ENCODE measurements at places on chromosomes 3 and 15.

DNA sequence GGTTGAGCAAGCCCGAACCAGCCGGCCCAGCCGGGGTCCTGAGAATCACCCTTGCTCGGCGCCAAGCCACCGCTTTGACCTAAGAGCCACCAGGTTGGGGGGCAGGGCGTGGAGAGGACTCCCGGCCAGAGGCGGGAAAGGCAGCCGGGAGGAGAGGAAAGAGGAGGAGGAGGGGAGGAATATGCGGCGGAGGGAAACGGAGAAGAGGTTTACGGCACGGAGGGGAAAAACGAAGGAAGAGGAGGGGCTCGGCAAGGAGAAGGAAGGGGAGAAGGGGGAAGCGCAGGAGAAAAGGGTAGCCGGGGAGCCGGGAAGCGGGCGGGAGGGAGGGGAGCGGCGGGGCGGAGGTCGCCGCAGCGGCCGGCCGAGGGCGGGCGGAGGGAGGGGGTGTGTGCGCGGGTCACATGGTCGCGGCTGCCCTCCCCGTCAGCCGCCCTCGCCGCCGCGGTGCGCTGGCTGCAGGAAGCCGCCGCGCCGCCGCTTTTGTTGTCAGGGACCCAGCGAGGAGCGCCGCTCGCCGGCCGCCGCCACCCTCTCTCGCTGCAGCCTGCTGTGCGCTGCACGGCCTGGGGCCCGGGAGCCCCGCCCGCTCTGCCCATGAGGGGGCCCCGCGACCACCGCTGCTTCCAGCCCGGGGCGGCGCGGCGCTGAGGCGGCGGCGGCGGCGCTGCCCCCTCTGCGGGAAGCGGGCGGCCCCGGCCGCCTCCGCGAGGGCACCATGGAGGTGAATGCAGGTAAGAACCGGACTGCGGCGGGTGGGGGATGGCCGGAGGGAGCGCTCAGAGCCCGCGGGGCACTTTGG, at the start of gene NR1D2:
Gene NR1D2 (plus strand): TSS at position 426 of the 802 bp plus-strand sequence. CDS start 293 bp downstream, at position 719.
- peak; percentile 91 for DNase-seq

DNA sequence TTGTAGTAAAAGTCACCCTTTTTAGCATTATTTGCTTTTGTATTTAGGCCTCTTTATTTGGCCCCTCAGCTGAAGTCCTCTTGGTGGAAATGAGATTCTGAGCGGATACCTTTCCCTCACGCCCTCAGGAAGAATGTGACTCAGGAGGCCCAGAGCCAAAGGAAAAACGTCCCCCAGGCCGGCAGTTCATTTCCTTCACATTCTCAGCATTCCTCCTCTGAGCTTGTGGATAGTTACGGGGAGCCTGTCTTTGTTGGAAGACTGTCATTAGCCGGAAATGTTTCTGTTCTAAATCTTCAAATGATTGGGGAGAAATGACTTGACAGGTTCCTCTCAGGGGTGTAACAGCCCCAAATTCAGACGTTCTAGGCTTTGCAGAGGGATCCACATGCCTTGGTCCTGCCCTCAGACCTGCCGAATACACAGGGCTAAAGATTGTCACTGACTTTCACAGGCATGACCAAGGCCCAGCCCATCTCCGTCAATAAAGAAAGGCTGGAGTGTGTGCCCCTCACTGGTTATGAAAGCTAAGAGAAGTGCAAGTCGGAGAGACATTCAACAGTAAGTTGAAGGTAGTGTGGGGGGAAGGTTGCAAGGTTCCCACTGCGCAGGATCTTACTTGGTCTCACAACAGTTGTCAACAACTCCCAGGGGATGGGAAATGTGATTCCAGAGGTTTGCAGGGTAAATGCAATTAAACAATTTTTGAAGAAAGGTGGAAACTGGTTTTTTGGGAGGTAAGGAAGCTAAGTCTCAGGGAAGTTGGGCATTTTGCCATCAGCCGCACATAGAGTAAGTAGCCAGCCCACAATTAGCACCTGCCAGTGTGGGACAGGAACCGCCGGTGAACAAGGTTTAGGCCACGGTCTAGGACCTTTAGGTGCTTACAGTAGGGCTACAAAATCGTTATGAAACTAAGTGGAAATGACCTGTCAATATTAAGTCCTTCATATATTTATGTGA, 39.7 kb upstream of the MYZAP start:
- DNase-seq = peak; percentile 68

DNA sequence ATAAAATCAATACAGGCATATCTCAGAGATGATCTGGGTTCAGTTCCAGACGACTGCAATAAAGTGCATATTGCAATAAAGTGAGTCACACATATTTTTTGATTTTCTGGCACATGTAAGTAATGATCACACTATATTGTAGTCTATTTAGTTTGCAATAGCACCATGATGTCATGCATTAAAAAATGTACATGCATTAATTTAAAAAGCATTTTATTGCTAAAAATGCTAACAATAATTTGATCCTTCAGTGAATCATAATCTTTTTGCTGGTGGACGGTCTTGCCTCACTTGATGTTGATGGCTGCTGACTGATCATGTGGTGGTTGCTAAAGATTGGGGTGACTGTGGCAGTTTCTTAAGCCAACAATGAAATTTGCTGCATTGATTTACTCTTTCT, 511.1 kb downstream of the OTOL1 start:
- DNase-seq = no peak

GRCh38 chr15:75348034-75348561, 1.3 kb downstream of the NEIL1 start:
- DNase-seq = peak; percentile 59

GRCh38 chr3:79602385-79602784, 165.4 kb downstream of the ROBO1 start:
- no peak for DNase-seq

DNA sequence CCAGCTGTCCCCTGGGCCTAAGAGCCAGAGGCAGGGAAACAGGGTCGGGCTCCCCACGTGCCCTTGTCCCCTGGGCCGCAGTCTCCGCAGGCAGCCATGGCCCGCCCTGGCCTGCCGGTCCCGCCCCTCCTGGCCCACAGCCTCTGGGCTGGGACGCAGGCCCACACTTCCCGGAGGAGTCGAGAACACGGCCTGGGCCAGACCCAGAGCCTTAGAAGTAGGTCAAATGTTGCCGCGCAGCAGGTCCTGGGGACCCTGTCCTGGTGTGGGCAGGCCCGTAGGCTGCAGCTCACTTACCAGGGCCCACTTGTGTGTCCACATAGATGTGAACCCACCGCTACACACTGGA, 4.3 kb upstream of the MYL3 start:
- no peak for DNase-seq

DNA sequence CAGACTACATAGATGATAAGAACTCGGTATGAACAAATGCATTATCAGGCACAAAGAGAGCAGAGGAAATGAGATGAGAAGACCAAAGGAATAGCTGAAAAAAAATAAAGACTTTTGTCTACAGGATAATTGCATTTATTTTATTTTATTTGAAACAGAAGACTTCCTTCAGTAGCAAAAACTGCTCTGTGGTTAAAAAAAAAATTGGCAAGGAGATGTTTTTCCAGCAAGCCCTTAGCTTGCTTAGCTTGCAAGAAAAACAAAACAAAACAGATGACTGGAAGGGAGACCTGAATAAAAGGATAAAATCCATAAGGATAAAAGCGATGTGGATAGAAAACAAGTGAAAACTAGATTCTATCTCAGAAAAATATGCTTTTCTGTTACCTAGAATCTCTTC, 9.1 kb upstream of the PPM1L start:
- no peak for DNase-seq

DNA sequence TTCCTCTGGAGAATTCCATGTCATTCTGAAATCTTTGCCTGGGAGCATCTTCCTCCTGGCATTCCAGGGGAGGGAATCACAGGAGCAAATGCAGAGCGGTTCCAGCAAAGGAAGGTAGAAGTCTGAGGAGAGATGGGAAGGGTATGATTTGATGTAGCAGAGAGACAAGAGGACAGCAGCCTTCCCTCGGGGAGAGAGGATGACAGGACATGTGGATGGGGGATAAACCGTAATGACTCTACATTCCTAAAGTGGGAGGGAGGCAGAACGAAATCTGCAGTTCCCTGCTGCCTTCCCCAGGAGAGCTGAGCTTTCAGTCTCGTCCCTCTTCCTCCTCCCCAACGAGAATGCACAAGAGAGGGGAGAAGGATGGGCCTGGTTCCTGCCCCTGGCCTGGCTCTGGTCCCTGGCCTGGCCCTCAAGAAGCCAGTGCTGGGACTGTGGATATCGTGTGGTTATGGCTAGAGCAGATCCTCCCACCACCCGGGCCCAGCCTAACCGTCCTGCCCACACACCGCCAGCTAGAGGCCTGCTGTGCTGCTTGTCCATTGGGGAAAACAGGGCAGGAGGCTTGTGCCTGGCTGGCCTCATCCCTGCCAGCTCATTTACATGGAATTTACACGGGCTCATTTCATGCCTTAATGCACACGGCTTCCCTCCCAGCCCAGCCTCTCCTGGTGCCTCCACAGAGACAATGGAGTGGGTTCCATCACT, 26.6 kb downstream of the SEMA7A start:
- DNase-seq = peak; percentile 73

DNA sequence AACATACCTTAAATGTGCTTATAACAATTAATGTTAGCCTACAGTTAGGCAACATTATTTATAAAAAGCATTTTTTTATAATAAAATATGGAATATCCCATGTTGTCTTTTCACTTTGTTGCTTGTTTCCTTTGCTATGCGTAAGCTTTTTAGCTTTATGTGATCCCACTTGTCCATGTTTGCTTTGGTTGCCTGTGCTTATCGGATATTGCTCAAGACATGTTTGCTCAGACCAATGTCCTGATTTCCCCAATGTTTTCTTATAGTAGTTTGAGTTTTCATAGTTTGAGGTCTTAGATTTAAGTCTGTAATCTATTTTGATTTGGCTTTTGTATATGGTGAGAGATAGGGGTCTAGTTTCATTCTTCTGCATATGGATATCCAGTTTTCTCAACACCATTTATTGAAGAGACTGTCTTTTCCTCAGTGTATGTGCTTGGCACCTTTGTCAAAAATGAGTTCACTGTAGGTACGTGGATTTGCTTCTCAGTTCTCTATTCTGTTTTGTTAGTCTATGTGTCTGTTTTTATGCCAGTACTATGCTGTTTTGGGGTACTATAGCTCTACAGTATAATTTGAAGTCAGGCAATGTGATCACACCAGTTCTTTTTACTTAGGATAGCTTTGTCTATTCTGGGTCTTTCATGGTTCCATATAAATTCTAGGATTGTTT, 592.7 kb upstream of the SEMA6D start:
- DNase-seq = no peak

DNA sequence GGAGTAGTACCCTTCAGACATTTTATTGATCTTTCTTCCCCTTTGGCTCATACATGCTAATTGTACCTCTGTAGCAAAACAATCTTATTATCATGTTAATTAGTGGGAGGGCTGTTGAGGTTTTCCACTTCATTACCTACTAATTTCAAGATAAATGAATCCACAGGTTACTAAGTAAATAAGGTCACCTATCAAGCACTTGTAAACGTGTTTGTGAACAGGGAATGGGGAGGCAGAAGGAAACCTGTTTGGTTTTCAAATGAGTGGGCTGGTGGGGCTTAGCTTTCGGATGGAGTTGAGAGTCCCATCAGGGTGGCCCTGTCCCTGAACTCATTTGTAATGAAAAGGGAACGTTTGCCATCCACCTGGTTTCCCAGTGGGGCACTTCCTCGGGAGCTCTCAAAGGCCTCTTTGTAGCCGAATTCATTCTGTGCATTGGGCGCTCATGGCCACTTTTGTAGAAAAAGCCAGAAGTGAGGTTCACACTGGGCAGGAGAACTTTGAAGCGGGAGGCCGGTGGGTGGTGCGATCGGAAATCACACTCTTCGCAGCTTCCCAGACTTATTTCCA, 419.8 kb upstream of the NR2F2 start:
- DNase-seq = no peak

DNA sequence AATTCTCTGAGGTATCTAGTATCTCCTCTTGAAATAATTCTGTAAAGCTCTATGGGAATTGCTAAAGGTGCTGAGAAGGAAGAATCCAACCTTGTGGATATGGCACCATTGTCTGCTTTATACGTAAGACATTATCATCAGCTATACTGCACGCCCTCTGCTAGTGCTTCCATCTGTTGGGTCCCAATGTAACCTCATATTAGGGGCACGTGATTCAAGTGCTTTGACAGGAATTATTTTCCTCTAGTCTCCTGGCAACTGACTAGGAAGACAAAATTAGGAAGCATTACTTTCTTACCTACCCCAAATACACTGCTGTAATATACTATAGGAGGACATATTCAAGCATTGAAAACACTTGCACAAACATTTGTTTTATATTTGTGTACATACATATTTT, 24.0 kb downstream of the COPS2 start:
- no peak for DNase-seq

GRCh38 chr15:72237029-72237852, 6.3 kb upstream of the PKM start:
- no peak for DNase-seq

DNA sequence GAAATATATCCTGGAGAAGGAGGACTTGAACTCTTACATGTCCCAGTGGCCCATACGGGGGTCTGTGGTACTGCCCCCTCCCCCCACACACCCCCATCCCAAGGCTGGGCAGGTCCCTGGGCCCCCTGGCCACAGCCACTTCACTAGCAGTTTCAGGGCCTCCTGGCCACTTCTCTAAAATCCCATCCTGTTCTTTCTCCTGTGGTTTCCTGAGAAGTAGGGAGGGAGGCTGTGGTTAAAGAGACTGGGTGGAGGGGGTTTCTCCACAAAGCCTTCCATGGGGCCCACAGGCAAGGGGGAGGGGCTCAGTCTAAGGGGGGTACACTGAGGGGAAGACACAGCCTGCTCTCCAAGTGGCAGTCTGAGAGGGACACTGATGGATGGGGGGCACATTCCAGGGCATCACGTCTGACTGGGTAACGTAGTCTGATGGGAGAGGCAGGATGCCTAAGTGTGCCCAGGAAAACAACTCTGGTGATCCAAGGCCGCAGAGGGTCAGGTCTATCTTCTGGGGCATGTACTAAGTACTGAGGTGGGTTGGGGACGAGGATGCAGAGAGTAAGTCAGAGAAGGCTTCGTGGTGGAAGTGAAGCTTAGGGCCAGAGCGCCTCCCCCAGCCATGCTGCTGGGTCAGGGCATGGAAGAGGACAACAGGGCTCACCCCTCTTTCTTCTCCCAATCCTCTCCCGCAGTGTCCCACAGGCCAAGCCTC, 48.0 kb upstream of the C15orf39 start:
- DNase-seq = no peak

GRCh38 chr15:99158626-99159412, 53.9 kb downstream of the SYNM start:
- no peak for DNase-seq

DNA sequence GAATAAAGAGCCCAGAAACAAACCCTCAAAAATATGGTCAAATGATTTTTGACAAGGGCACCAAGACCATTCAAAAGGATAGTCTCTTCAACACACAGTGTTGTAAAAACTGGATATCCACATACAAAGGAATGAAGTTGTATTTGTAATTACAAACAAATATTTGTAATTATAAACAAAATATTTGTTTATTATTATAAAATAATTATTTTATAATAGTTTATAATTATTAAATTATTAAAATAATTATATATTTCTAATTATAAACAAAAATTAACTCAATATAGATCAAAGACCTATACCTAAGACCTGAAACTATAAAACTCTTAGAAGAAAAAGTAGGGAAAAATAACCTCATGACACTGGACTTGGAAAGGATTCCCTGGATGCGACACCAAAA, 23.3 kb upstream of the ACAN start:
- no peak for DNase-seq

GRCh38 chr3:132872711-132873110, 150.5 kb upstream of the NPHP3 start:
- DNase-seq = no peak

GRCh38 chr3:154559623-154560022, 129.6 kb upstream of the GPR149 start:
- no peak for DNase-seq

- no peak for DNase-seq
Measured at GRCh38 chr3:67431887-67432286, 222.5 kb downstream of the SUCLG2 start.
